ENCODE measurements at places on chromosomes 2 and 18. TPM values are rescaled to one million over a fixed set of nuclear protein-coding genes. Genes with fewer than 3 reads are reported as not detected.

C2orf66 gene
- total RNA-seq = not detected

GRCh38 chr2:150605664-150606063 is 118.2 kb upstream of the RND3 start:
- DNase-seq = no peak

DNA sequence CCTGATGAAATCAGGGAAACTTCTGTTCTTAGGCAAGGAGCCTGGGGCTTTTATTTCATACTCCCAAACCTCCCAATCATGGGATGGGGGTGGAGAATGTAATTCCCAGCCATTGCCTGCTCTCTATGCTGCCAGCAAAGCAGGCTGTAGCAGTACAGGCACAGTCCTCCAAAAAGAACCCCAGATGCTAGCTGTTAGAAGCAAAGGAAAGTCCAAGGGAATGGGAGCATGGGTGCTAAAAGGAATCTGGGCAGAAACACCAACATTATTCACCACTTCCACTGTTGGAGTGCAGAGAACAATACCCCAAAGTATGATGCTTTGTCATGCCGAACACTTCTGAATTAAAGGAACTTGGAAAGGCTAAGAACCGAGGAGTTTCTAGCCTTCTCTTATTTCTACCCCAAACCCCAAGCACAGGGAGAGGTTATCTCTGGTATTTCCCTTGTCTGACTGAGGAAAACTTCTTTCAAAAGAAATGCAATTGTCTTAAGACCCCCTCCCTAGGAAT is 24.7 kb downstream of the MDH1 start:
- no peak for DNase-seq

GRCh38 chr2:135078417-135078816 is 26.3 kb downstream of the RAB3GAP1 start:
- no peak for DNase-seq

DNA sequence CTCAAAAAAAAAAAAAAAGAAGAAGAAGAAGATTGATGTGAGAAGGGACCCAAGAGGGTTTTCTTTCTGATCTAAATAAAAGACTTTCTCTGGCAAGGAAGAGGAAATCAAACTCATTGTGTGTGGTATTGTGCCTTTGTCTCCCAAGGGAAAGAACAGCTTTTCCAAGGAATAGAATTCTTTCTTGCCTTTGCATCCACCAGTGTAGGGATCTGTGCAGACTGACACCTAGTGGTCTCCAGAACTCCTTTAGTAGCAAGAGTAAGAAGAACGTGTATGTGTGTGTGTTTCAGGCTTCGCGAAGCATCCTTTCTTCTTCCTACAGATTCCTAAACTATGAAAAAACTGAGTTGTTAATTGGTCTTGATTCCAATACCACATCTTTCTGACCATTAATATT is 33.5 kb upstream of the CRIM1 start:
- peak; percentile 46 for DNase-seq

DNA sequence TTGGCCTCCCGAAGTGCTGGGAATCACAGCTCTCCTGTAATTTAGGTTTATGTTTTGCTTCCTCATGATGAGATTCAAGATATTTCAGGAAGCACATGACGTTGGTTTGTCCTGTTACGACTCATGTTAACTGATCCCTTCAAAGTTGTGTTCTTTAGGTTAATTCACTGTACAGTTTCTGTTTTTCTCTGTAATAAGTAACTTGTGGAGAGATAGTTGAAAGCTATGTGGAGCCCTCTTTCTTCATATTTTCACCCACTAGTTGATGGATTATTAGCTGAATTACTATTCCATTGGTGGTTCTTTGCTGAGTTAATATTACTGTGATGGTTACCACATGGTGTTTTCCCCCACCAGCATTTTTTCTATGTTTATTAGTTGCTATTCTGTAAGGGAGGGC is 18.3 kb upstream of the CHCHD5 start:
- no peak for DNase-seq

GRCh38 chr2:111188681-111189080 is 68.0 kb downstream of the BCL2L11 start:
- no peak for DNase-seq

G6PC2 gene
- total RNA-seq = not detected
